Adipose tissue (tissue), 3 donors: ENCODE measurements at places on chromosomes 6 and 20. TPM values are rescaled to one million over a fixed set of nuclear protein-coding genes. Genes with fewer than 3 reads are reported as not detected.

Gene AVP
- 0.25 TPM for polyA plus RNA-seq

Gene ZC2HC1B
- 0.07 TPM for polyA plus RNA-seq

Gene RBPJL
- 0.19 TPM for polyA plus RNA-seq

Gene PSORS1C2
- 0.07 TPM for polyA plus RNA-seq

Gene BTN1A1
- polyA plus RNA-seq = not detected

Gene SLC16A10
- polyA plus RNA-seq = 2.4 TPM

Gene ZNF334
- polyA plus RNA-seq = 2.3 TPM

Gene FILIP1
- 0.81 TPM for polyA plus RNA-seq

Gene SLC17A9
- polyA plus RNA-seq = 2.0 TPM

Gene ZNF165
- 1.0 TPM for polyA plus RNA-seq

Gene SIRPB1
- polyA plus RNA-seq = 0.13 TPM

Gene SEL1L2
- 0.90 TPM for polyA plus RNA-seq

Gene C20orf144
- 0.05 TPM for polyA plus RNA-seq

Gene SLC23A2
- 3.6 TPM for polyA plus RNA-seq

Gene ANKRD66
- polyA plus RNA-seq = not detected

Gene OPRM1
- polyA plus RNA-seq = not detected

Gene CARMIL1
- polyA plus RNA-seq = 24.6 TPM

Gene PPP1R3D
- 3.4 TPM for polyA plus RNA-seq

Gene KCNK5
- polyA plus RNA-seq = 2.5 TPM

Gene UCKL1
- polyA plus RNA-seq = 33.1 TPM

Gene PGC
- 263 TPM for polyA plus RNA-seq

Gene GCNT2
- 1.9 TPM for polyA plus RNA-seq

Gene THEMIS
- polyA plus RNA-seq = 0.12 TPM

Gene MRAP2
- 0.54 TPM for polyA plus RNA-seq

Gene TOP1
- polyA plus RNA-seq = 24.5 TPM

Gene PNPLA1
- polyA plus RNA-seq = 0.22 TPM

Gene CD24
- polyA plus RNA-seq = 1,196 TPM

Gene CDC40
- polyA plus RNA-seq = 6.8 TPM

Gene CRYBG1
- polyA plus RNA-seq = 3.9 TPM

Gene GSTA4
- polyA plus RNA-seq = 19.5 TPM

Gene TNFRSF21
- polyA plus RNA-seq = 24.4 TPM

Gene NRSN1
- polyA plus RNA-seq = 0.06 TPM

Gene ELOVL2
- 0.34 TPM for polyA plus RNA-seq

Gene CYP39A1
- 1.7 TPM for polyA plus RNA-seq

Gene RIPOR2
- polyA plus RNA-seq = 12.6 TPM

Gene SIM1
- 0.93 TPM for polyA plus RNA-seq

Gene HUS1B
- 0.64 TPM for polyA plus RNA-seq
